ENCODE measurements at places on chromosomes 2 and 18. TPM values are rescaled to one million over a fixed set of nuclear protein-coding genes. Genes with fewer than 3 reads are reported as not detected.

CACNB4 gene
- total RNA-seq = 7.8 TPM

MC4R gene
- 0.52 TPM for total RNA-seq

UGT1A3 gene
- total RNA-seq = not detected

UGT1A4 gene
- not detected for total RNA-seq

CTAGE1 gene
- total RNA-seq = not detected

RAB27B gene
- 1.0 TPM for total RNA-seq

MAP3K19 gene
- total RNA-seq = not detected

LCT gene
- total RNA-seq = not detected

RESP18 gene
- not detected for total RNA-seq

VSNL1 gene
- total RNA-seq = 2.1 TPM

SPDYA gene
- total RNA-seq = 1.0 TPM

CDK15 gene
- 0.52 TPM for total RNA-seq

CPS1 gene
- 3.7 TPM for total RNA-seq

FRZB gene
- total RNA-seq = 6.8 TPM

SCN7A gene
- 50.6 TPM for total RNA-seq

RUFY4 gene
- total RNA-seq = not detected

COL5A2 gene
- total RNA-seq = 404 TPM

CYS1 gene
- total RNA-seq = 4.7 TPM

GLI2 gene
- 3.1 TPM for total RNA-seq

CTDP1 gene
- total RNA-seq = 9.4 TPM

FAM237A gene
- total RNA-seq = not detected

ASAP2 gene
- total RNA-seq = 17.7 TPM

SOCS6 gene
- total RNA-seq = 17.7 TPM

SLC40A1 gene
- 97.6 TPM for total RNA-seq

CFAP65 gene
- not detected for total RNA-seq

UGT1A10 gene
- not detected for total RNA-seq

C2orf66 gene
- total RNA-seq = not detected

CYP27C1 gene
- total RNA-seq = 2.6 TPM

RAD51AP2 gene
- not detected for total RNA-seq

MYCN gene
- total RNA-seq = 7.3 TPM

PAX8 gene
- total RNA-seq = not detected

SDC1 gene
- total RNA-seq = 2.1 TPM

MAB21L4 gene
- not detected for total RNA-seq

ANTXR1 gene
- total RNA-seq = 86.6 TPM

RBFA gene
- 30.8 TPM for total RNA-seq

LPIN1 gene
- total RNA-seq = 18.8 TPM

PNO1 gene
- total RNA-seq = 11.0 TPM

IL1A gene
- total RNA-seq = not detected
